ENCODE measurements at places on chromosomes 4 and X.
A peak's percentile ranks its signal among the peaks of the same experiment; 100 is the strongest.

- no peak for DNase-seq
Measured at GRCh38 chr4:4383085-4383484, 3.8 kb upstream of the NSG1 start.

- DNase-seq, result no peak
Measured at GRCh38 chr4:94856030-94856429, 98.3 kb downstream of the BMPR1B start.

- DNase-seq, result no peak
Measured at GRCh38 chr4:169014586-169014985, 4.5 kb upstream of the CBR4 start.

DNA sequence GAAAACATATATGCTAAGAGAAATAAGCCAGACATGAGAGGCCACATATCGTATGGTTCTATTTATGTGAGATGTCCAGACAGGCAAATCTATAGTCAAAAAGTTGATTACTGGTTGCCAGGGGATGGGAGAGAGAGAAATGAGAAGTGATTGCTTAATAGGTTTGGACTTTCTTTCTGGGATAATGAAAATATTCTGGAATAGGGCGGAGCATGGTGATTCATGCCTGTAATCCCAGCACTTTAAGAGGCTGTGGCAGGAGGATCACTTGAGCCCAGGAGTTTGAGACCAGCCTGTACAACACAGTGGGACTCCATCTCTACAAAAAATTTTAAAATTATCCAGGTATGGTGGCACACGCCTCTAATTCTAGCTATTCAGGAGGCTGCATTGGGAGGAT is 22.4 kb downstream of the RBM47 start:
- no peak for DNase-seq

DNA sequence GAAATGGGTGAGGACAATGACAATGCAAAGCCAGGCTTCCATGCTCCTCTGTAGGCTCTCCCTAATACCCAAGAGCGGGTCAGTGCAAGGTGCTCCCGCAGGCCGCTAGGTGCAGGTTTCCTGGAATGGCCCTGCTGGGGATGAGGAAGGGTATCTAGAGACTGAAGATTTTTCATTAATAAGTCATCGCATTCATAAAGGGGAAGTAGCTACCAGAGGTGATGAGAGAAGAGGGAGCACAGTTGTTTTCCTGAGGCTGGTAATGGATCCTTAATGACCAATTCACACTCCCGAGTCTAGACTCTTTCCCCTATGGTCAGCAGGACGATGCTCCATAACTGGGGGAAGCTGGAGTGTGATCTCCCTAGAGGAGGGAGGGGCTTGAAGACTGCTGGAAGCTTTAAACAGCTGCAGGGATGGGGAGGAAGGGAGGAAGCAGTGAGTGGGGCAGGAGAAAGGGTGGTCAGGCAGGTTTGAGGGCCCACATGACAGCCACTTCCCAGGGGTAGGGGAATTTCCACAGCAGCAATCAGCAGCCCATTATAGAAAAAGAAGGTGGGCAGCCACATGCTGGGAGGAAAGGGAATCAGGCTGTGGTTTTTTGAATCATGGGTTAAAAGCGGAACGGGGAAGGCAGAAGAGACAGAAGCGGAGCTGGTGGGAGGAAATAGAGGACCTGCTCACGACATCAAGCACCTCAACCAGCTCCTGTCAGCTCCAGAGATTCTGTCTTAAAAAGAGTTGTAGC is 10.2 kb upstream of the ATP6AP2 start:
- DNase-seq, result peak; percentile 10

GRCh38 chr4:124203613-124204238 is 508.8 kb downstream of the ANKRD50 start:
- no peak for DNase-seq

DNA sequence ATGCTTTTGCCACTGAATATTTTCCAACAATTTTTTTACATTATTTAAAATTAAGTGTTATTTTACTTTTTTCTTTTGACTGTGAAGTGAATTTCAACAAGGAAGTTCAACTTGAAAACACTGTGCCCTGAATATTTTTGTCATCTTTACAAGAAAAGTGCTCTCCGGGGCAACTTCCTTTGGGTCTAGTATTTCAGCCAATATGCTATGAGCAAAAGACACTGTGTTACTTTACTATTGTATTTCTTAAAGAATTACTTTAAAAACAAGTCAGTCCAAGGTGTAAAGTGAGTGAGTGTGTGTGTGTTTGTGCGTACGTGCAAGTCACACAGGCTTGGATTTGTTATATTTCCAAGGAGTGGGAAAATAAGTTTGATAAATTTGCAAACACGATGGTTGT is 7.6 kb upstream of the USP53 start:
- no peak for DNase-seq

DNA sequence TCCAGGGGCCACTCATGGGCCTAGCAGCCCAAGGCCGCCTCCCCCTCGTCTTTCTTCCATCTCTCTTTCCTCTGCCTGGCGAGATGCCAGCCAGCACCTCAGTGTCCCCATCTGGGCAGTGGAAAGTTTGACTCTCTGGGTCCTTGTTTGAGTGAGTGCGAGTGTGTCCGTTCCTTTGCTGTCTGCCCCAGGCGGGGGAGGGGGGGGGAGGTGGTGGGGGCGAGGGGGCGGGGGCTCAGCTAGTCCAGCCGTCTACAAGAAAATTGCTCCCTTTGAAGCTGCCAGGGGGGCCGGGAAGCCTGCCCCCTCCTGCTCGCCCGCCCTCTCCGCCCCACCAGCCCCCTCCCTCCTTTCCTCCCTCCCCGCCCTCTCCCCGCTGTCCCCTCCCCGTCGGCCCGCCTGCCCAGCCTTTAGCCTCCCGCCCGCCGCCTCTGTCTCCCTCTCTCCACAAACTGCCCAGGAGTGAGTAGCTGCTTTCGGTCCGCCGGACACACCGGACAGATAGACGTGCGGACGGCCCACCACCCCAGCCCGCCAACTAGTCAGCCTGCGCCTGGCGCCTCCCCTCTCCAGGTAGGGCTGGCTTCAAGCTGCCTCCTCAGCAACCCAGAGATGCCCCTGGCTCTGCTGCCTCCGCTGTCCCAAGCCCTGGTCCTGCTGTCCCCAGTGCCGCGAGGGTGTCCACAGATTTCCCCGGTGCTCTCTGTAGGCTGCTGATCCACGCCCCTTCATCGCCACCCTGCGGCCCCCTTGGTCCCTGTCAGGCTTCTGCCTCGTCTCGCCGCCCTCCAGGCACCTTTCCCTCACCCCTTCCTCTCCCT is at the start of gene BGN:
TSS of gene BGN (plus strand) at position 440 of the 821 bp plus-strand sequence. CDS start 9,652 bp downstream, outside the sequence.
- no peak for DNase-seq

- DNase-seq, result no peak
Measured at GRCh38 chr4:16676230-16676770, 222.1 kb downstream of the LDB2 start.

DNA sequence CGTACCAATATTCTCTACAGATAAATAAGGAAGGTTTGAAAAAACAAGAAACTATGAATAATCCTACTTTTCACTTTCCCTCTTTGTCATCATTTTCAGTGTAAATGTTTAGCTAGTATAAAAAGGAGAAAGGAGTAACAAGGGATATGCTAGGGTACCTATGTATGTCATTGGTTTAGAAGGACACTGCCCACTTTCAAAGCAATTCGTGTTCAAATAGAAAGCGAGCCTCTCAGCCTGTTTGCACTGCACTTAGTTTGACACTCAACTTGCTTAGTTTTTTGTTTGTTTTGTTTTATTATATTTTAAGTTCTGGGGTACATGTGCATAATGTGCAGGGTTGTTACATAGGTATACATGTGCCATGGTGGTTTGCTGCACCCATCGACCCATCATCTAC is 21.6 kb upstream of the RXFP1 start:
- DNase-seq, result no peak

DNA sequence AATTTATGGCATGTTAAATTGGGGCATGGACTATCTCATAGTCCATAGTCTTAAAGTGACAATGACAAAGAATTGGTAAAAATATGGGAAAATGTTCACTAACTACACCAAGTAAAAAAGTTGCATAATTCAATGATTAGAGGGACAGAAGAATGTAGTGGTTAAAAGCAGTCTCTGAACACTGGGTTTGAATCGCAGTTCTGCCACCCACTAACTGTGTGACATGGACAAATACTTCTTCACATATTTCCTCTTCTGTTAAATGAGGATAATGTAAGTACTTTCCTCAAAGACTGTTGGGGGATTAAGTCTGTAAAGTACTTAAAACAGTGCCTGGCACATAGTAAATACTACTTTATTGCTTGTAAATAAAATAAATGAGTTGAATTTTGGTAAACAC is 15.3 kb downstream of the COQ2 start:
- no peak for DNase-seq

DNA sequence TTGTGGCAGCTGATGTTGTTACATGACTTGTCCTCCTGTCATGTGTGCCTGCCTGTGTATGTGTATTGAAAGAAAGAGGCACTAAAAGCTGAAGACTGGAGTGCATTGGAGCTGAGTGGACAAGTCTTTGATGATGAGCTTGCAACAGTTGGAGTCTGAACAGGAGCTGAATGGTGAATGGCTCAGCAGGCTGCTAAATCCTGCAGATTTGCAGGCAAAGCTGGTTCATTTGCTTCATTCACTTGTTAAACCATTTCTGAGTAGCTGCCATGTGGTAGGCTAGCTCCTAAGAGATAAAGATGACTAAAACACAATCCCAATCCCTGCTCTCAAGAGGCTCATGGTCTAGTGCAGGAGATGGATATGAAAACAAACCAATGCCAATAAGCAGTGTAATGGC is 217.3 kb downstream of the CHRDL1 start:
- no peak for DNase-seq

DNA sequence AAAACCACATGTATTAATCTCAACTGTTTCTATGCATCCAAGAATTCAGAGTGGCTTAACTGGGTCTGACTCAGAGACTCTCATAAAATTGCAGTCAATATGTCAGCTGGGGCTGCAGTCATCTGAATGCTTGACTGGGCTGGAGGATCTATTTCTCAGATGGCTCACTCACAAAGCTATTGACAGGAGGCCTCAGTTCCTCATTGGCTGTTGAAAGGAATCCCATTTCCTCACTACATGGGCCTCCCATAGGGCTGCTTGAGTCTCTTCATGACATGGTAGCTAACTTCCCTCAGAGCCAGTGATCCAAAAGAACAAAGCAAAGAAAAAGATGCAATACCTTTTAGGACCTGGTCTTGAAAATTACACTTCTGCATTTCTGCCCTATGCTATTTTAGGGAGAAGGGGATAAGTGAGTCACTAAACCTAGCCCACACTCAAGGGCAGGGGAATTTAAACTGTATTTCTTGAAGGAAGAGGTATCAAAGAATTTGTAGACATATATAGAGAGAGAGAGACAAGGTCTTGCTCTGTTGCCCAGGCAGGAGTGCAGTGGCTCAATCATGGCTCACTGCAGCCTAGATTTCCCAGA is 9.8 kb downstream of the SCFD2 start:
- no peak for DNase-seq

DNA sequence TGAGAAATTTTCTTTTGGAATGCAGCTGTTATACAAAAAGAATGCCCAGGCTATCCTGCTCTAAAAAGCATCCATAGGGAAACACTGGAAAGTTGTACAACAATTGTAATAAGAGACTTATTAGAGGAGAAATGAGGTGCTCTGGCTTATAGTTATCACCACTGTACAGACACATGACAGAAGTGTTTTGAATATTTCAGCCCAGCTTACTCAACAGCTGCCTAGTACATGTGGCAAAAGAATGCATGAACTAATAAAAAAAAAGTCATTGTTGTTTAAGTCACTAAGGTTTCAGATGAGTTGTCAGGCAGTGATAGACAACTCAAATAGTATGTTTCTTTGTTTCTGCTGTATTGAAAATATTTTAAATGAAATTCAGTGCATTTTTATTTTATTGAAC is 307.7 kb downstream of the GPM6A start:
- no peak for DNase-seq

DNA sequence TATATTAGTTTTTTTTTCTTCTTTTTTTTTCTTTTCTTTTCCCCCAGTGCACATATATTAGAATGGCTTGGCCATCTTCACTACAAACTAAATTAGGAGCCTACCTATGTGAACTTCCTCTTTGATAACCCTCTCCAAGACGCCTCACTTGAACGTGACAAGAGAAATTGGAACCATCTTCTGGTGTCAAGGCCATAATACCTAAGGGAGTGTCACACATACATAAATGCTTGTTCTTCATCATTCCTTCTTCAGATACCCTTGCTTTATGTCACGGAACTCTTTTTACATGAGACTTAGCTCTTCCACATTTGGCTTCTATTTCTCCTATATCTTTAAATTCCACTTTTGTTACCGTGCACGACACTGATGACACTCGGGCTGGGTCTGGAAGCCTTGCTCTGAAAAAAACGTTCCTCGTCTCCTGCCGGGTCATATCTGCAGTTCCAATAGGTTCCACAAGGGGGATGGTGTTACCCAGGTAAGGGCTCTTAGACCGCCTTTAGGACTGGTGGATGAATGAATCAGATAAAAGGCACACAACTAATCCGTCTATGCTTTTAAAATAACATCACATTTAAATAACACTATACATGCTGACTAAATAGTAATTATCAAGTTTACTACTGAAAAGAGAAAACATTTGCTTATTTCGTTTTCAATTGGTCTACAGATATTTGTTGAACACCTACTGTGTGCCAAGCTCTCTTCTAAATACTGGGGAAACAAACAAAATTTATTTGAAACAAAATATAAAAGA is 19.9 kb downstream of the DGAT2L6 start:
- DNase-seq, result peak; percentile 82

DNA sequence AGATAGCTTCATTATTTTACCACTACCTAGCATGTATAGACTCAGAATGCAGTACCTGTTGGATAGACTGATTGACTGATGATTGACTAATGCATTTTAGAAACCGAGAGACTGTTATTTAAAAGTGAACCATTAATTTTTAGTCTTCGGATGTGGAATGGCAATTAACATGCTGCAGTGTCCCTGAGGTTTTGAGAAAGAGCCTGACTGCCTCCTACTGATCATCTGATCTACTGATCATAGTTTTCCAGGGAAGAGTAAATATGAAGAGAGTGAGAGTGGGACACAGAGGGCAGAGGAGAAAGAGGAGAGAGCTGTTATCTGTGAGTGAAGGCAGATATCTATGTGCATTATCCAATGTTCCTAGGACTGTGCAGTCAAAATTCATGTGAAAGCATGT is 764.7 kb downstream of the TRIML1 start:
- DNase-seq, result no peak

DNA sequence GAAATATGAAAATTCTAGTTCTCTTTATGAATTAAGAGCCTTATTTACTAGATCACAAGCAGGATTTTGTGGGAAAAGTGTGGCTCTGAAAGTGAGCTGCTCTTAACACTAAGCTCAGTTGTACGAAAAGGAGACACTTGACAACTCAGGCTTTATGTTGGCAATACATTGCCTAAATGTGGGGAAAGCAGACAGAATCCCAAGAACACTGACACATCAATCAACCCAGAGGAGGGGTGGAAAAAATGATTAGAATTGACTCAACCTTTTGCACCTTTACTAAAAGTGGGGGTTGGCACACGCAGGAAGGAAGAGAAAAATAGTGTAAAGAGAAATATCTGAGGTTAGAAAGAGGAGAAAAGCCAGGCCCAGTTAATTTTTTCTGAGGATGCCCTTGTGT is 61.6 kb downstream of the CHST7 start:
- DNase-seq, result peak; percentile 27

Data from activated CD4-positive, alpha-beta T cell treated with anti-CD3 and anti-CD28 coated beads, Interleukin-2, Interleukin-6, amounts not matched to agents 100 ng/mL and 50 ng/mL, durations not matched to agents 16 hours and 8 hours (primary cell).